ENCODE measurements at places on chromosomes 7 and 10.

GRCh38 chr10:123790132-123790885 is 101.3 kb downstream of the CPXM2 start:
- DNase-seq = no peak

DNA sequence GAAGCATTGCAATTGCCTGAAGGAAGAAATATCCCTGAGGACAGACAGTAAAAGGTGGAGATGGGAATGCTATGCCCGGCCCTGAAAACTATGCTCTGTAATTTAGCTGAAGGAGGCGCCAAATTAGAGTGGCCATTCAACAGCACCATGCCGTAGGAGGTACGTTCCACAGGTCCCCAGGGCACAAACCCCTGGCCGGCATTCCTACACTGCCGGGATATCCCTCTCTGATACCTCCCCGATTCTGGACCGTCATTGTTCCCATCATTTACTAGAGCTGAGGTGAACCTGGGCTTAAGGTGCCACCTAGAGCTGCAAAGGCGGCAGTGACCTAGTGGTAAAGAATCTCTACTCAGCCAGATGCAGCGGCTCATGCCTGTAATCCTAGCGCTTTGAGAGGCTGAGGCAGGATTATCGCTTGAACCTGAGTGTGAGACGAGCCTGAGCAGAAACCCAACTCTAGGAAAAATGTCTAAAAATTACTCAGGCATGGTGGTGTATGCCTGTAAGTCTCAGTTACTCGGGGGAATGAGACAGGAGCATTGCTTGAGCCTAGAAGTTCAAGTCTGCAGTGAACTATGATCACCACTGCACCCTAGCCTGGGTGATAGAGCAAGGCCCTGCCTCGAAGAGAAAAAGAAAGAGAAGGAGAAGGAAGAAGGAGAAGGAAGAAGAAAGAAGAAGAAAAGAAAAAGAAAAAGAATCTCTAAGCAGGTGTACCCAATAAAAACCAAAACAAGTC is 53.0 kb upstream of the TNKS2 start:
- no peak for DNase-seq

DNA sequence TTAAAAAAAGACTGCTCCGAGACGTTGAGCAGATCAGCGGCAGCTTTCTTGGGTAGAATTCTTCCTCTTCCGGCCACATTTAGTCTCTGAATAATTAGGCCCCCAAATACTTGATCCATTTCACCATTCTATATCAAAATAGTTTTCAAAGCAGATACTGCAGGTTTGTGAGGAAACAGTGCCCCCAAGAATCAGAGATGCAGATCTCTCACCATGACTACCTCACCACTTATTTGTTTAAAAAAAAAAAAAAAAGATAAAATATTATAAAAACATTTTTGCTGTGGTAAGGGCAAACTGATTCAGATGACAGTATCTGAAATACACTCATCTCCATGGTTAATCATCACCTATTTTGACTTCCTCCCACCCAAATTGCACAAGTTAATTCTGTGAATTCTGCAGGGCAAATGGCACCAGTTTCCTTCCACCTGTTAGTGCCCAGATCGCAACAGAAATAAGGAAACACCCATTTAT is 210.4 kb downstream of the FAM107B start:
- no peak for DNase-seq

DNA sequence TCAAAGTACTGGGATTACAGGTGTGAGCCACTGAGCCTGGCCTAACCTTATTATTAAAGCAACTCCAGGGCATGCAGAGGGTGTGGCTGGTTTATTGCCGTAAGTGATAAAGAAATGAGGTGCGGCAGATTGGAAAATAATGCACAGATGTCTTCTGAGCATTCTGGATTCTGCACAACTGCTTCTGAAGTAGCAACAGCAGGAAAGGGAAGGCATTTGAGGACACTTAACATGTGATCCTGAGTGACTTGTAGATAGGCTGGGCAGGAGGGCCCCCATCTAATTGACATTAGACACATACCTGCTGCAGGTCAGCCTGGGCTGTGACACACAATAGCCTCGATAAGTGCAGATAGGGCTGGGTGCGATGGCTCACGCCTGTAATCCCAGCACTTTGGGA is 5.6 kb downstream of the RHBDD2 start:
- DNase-seq = no peak

DNA sequence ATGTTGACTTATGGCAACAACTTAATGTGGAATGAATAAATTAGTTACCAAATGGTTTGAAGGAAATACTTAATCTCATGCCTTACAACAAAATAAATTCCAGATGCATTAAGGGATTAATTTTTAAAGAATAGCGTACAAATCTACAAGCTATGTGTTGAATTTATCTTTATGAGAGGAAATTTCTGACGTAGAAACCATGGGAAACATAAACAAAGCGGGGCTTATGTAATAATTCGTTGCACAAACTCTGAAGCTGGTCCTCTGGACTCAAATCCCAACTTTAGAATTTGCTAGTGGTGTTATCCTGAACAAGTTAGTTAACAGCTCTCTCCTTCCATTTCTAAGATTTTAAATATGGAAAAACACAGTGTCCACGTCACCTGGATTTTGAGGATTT is 137.4 kb upstream of the CALCR start:
- no peak for DNase-seq

DNA sequence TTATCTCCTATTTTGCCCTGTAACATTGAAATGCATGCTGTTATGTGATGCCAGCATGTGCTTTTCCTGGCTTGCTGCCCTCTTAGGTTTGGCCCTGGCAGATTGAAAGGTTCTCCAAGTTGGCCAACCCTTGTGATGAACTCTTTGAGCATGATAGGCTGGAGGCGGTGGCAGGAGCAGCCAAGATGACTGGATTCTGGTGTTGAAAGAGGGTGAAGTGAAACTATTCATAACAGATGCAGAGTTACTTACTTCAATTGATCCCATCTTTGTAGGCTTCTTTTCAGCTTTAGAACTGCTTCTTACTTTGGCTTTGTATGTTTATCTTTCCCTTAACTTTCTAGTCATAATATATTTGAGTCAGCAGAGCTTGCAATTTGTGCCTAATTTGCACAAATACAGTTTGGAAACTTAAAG is 57.6 kb downstream of the BICC1 start:
- no peak for DNase-seq

DNA sequence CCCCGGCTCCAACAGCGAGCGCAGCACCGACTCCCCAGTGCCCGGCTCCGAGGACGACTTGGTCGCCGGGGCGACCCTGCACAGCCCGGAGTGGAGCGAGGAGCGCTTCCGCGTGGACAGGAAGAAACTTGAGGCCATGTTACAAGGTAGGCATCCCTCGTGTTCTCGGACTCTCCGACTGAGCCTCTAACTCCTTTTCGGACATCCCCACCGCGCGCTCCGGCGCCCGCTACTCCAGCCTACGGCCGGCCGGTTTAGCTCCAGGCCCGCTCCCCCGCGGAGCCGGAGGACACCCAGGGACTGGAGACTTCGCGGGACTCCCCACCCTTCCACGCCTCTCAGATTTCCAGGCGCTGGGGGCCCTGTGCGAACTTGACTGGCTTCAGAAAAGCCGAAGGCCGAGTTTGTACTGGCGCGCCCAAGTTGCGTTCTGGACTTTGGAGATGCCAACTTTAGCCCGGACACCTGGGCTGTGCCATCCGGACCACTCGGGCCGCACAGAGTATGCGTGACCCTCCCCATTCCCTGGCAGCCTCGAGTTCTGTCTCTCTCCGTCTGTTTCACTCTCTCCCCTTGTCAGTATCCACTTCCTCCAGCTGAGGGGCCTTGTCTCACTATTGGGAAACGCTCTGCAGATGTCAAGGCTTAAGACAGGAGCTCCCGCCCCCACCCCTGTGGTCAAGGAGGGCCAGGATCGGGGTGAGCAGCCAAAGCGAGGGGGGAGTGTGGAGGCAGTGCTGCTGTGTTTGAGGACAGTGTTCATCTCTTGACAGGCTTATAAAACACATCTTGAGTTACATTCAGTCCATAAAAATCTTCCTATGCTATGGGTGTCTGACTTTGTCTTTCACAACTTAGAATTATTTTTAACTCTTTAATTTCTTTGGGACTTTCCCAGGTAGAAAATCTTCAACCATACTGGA is 777 bp downstream of the BICC1 start:
- DNase-seq = no peak

Measured in activated T-cell treated with anti-CD3 and anti-CD28 coated beads for 24 hours (primary cell).